ENCODE measurements at places on chromosomes 16 and 17.
A peak's percentile ranks its signal among the peaks of the same experiment; 100 is the strongest.

GRCh38 chr16:70739389-70739788, 53.5 kb upstream of the MTSS2 start:
- DNase-seq: no peak

GRCh38 chr17:76467366-76467765, at the start of gene AANAT:
TSS of gene AANAT (plus strand) at chr17:76467603. CDS start at chr17:76468747, 1,144 bp downstream.
- no peak for DNase-seq

DNA sequence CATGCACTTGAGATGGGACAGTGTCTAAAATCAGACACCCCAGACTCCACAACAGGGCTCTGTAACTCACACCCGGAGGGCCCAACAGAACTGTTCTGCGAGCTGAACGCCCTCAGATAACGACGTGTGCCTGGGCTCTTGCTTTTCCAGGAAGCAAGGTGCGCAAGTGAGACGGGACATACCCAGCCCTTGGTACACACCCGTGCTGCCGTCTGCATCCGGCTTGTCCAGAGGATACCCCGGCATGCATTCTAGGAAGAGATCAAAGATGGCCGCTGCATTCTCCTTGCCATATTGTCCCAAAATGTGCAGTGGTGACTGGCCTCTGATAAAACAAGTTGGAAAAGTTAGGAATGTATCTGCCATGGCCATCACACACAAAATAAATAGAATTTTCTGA, 29.4 kb downstream of the CYB5D2 start:
- DNase-seq: no peak

DNA sequence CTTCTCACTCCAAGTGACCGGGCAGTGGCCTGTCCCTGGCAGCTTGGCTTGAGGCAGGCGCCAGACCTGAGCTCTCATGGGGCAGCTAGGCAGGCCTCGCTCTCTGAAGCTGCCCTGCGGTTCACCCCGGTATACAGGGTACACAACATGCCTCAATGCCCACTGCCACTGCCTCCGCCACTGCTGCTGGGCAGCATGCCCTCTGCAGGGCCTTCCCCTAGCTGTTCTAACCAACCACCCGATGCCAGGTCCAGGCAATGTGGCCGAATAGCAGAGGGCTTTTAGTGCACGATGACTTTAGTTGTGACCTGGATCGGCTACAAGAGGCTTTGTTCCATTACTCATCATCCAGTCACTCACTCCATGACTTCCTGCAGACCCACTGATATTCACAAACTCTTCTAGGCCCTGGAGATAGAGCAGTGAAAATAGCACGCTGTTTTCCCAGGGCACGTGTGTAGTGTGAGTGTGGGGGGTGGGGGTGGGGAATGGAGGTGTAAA, 19.7 kb downstream of the CDC42EP4 start:
- no peak for DNase-seq

- peak; percentile 65 for DNase-seq
Observed at GRCh38 chr17:79741751-79742588, 11.2 kb downstream of the ENPP7 start.

GRCh38 chr17:81961087-81961511, at the start of gene NOTUM:
TSS of gene NOTUM (minus strand) at chr17:81961187. CDS start at chr17:81960909, 278 bp downstream.
- no peak for DNase-seq

GRCh38 chr17:47819475-47819874, 2.1 kb downstream of the OSBPL7 start:
- DNase-seq: no peak

- DNase-seq: no peak
Observed at GRCh38 chr16:1527836-1528811, 5.3 kb upstream of the TMEM204 start.

DNA sequence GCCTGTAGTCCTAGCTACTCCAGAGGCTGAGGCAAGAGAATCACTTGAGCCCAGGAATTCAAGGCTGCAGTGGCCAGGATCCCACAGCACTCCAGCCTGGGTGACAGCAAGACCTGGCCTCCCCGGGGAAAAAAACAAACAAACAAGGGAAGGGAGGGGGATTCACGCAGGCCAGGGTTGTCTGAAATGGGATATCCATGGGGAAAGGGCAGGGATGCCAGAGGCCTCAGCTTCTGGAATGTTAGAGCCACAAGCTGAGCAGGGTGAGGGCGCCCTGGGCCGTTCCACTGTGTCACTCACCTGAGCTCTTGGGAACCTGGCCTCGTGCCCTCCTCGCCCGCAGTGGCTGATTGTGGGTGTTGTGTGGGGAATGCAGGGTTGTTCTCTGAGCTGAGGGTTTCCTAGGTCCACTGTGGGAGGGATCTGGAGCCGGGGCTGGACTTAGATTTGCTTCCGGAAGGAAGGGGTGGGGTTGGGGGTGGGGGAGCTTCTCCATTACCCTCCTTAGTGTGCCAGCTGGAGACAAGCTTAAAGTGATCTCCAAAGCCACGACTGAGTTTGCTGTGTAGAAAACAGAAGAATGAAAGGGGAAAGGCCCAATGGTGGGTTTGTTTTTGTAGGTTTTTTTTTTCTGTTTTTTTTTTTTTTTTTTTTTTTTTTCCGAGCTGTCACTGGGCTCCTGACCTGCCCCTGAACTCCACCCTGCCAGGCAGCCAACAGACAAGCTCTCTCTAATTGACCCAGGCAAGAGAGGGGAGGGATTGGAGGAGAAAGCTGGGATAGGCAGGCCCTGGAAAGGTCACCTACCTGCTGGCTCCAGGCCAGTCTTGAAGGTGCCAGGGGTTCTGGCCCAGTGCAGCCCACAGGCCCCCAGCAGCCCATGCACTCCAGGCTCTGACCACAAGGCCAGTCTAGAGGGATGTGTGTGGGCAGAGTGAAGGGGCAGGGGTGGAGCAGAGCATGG, at the start of gene SULT1A1:
Gene SULT1A1 (minus strand): TSS at position 414 of the 964 bp plus-strand sequence. CDS start 1,189 bp downstream, outside the sequence.
- DNase-seq: no peak

DNA sequence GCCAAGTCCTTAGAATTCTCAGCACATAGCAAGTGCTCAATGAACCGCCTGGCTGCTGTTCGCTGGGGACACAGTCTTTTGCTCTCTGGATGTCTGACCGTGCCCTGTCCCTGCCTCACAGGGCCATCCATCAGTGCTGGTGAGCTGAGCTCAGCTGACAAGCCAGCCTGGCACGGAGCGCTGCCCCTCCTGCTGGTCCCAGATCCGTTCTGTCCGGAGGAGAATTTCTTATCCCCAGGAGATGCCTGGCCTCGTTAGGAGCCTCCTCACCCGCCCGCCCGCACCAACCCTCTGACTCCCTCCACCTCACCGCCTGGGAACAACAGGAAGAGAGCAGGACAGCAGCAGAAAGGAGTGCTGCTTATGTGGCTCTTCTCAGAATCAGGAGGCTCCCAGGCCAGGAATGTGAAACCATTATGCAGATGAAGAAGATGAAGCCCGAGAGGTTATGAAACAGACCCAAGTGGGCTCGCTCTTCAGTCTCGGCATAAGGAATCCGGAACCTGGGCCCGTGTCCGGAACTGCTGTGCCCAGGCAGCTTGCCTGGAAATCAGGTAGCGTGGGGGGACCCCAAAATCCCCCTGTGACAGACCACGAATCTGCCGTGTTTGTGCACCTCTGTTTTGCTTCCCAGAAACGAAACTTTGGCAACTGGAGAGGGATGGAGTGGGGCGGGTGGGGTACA, 28.8 kb upstream of the RMI2 start:
- DNase-seq: no peak

DNA sequence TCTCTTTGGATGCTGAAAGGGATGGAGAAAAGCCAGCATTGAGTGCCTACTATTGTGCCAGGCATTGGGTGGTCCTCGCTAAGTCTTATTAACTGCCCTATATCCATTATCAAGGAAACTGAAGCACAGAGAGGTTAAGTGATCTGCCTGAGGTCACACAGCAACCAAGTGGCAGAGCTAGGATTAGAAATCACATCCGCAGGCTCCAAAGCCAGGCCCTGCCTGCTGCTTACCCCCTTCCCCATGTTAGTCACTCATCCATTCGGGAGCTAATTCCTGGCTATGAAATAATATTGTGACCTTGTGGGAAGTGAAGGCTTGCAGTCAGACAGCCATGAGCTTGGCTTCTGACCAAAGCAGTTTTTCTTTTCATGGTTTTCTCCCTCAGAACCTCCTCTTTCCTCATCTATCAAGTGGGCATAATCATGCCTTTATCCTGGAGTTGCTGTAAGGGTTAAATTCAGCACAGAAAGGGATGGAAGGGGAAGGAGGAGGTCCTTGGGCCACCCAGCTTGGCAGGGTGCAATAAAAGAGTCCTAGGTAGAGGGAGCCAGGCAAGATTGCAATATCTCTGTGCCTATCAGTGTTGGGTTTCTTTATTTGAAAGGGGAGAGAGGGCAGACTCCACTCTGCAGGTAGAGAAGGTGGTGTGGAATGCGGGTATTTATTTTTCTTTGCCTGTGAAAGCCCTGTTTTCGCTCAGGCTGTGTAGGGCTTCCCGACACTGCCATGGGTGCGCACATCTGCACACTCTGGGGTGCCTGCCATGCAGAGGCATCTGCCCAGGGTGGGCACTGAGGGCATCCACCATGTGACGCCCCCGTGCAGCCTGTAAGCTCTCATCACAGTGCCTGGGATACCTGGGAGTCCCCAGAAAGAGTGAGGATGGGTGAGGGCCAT, 11.3 kb downstream of the RAI1 start:
- no peak for DNase-seq

DNA sequence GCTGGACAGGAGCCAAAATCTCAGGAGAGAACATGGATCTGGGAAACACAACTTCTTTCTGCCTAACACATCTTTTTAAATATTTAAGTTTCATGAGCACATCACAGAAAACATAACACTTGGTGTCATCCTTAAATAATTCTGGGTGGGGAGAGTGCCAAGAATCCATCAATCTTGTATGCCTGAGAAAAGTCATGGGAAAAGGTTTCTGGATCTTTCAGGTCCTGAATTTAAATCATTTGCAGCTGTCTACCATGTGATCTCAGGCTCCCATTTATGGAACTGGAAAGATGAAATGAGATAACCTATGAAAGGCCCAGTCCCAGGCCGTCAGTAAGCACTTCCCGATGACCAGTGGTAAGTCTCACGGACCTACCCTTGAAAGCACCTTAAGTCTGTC, 15.1 kb downstream of the CDH11 start:
- DNase-seq: no peak

DNA sequence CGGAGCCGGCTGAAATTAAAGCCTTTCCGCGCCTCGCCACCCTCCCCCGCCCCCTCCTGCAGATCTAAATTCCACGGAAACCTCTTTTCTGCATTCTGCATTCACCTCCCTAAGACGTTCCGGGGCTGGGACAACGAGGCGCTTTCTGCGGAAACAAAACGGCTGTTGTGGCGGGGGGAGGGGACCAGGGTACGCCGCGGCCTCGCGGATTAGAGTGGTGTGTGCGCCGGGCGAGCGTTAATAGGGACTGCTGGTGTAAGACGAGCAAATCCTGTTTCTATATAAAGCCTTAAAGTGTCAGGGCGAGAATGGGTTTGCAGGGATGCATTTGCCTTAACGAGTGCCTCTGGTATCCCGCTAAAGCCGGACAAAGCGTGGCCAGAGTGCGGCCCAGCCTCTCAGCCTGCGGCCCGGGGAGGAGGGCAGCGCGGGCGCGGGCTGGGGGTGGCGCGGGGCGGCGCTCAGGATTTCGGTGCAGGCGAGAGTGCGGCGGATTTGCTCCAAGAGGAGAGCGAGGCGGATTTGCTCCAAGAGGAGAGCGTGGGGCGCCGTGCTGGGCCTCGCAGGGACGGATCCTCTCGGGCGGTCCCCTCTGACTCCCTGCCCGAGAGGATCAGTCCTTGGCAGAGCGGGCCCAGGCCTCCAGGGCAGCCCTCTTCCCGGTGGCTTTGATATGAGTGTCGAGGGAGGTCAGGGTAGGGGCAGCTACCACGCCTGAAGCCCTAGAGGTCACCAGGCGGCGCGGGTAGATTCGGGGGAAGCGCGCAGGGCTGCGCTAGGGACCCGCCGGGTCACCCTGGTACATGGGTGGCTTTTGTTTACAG, 5.1 kb downstream of the BAHCC1 start:
- DNase-seq: no peak

DNA sequence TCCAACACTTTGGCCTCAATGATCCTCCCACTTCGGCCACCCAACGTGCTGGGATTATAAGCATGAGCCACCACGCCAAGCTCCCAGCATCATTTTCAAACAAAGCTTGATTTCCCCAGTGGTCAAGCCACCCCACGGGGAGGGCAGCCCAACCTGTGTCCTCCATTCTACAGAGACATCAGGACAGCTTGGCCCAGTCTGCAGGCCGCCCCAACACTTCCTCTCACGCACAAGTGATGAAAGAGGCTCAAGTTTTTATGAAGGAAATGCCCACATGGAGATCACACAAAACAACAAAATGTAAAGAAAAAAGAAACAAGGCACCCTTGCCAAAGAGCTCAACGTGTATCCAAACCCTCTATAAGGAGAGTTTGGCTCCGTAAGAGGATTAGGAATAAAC, 112.4 kb downstream of the XYLT1 start:
- no peak for DNase-seq

DNA sequence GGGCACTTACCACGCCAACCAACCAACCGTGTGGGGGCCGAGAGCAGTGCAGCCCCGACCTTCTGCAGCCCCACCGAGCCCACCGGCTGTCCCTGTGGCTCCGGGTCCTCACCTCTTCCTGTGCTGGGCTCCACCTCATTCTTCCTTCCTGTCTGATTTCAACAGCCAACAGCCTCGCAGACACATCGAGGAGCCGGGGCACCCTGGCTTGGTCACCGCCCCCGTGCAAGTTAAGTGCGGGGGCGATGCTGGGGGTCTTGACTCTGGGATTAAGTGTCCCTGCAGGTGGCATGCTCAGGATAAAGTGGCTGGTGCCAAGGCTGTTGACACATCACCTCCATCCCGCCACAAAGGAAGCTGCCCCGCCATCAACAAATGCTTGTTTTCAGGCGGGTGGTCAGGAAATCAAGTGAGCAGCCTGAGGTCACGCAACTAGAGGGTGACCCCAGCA, at the start of gene NLRC3:
Gene NLRC3 (minus strand): TSS at position 102 of the 451 bp plus-strand sequence. CDS start 12,367 bp downstream, outside the sequence.
- DNase-seq: no peak

DNA sequence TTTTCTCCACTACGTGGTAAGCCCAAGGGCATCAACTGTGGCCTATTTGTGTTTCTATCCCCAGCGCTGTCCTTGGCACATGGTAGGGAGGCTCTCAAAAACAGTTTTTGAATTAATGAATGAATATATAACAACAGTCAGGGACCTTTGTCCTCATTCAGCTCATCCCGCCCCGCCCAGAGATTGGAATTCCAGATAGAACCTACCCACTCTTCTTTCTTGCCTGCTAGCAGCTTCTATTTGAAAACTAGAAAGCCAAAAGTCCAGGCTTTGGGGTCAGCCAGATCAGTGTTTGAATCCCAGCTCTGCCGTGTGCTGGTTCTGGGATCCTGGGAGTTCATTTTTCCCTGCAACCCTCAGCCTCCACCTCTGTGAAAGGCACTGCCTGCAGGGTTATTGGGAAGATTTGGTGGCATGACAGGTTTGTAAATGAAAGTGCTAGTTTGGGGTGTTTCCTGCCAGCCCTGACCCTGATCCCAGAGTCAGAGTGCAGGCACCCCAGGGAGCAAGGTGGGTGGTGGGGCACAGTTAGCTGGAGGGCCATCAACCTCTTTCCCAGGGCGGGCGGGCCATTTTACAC, 4.5 kb downstream of the NHERF1 start:
- no peak for DNase-seq

GRCh38 chr17:31631766-31632165, 227.3 kb downstream of the COPRS start:
- no peak for DNase-seq

- DNase-seq: no peak
Observed at GRCh38 chr17:13647543-13648021, 45.9 kb upstream of the HS3ST3A1 start.

Measured in NCI-H460 (cell line).